Tracheal epithelial cell (primary cell): ENCODE measurements at places on chromosomes 1 and 21. TPM values are rescaled to one million over a fixed set of nuclear protein-coding genes. Genes with fewer than 3 reads are reported as not detected.

The FCGR3B gene
- total RNA-seq, result 0.64 TPM in 1 of 2 replicates, not detected in the other

The KLHDC7A gene
- total RNA-seq, result 1.2 TPM in 1 of 2 replicates, not detected in the other

The GJB3 gene
- total RNA-seq, result 160 and 174 TPM in 2 replicates

The RNU1-2 gene
- under 0.01 TPM in 2 replicates for total RNA-seq

The TMEM125 gene
- 6.3 and 9.0 TPM in 2 replicates for total RNA-seq

The CD1B gene
- not detected in 2 replicates for total RNA-seq

The LCE5A gene
- total RNA-seq, result not detected in 2 replicates

The FAM163A gene
- not detected in 2 replicates for total RNA-seq

The TRIM46 gene
- total RNA-seq, result 0.85 and 3.4 TPM in 2 replicates
